DMS 273 treated with DMSO at 0.1 percent for 48 hours (cell line): ENCODE measurements at places on chromosomes 3 and 15.
A peak's percentile ranks its signal among the peaks of the same experiment; 100 is the strongest.

DNA sequence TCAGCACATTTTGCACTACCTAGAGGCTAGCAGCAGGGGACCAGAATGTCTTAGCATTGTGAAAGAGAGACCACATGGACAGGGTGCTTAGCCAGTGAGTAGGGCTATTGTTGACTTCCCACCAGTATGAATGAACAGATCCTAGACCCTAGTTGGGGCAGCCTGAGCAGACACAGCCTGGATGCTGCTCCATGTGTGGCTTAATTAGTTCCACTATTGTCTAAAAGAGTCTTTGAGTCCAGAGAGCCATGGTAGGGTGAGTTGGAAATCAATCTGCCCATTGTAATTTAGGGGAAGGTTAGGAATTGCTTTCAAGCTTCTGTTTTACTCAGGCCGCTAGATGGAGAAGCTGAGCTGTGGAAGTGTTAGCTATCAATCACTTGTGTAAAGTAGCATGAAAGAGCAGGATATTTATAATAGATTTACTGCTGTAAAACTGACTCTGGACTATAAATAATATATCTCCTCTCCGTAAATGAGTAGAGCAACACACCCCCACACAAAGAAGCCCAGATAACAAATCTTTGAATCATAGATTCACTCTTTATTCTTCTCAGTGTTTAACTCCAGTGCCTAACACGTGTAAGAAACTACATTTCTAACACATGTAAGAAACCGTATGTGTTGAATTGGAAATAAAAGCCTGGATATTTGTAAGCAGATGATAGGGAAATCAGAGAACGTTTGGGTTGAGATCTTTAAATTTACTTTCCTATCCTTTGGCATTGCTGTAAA lies 4.1 kb upstream of the GCSAM start:
- peak; percentile 8 for DNase-seq

DNA sequence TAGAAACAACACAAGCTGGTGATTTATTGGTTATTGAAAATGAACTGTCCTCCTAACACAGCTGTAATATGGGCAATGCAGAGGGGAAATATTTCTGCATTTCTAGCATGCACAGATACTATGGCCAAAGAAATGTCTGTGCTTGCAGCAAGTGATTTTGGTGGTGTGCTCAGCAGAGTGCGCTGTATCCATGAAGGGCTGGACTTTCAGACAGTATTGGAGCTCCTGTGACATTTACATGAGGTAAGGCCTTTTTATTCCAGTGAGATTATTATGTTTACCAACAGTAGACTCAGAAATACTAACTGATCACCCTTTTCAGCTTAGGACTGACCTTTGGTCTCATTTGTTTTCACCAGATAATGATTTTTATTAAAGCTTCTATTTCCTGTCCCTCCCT lies 1302.6 kb upstream of the EPHA6 start:
- no peak for DNase-seq

- no peak for DNase-seq
Observed at GRCh38 chr3:177878192-177878591, 658.0 kb upstream of the KCNMB2 start.

- no peak for DNase-seq
Observed at GRCh38 chr15:62112616-62113593, 46.1 kb downstream of the C2CD4A start.
